Choroid plexus epithelial cell (primary cell): ENCODE measurements at places on chromosomes 11 and 22.
A peak's percentile ranks its signal among the peaks of the same experiment; 100 is the strongest.

DNA sequence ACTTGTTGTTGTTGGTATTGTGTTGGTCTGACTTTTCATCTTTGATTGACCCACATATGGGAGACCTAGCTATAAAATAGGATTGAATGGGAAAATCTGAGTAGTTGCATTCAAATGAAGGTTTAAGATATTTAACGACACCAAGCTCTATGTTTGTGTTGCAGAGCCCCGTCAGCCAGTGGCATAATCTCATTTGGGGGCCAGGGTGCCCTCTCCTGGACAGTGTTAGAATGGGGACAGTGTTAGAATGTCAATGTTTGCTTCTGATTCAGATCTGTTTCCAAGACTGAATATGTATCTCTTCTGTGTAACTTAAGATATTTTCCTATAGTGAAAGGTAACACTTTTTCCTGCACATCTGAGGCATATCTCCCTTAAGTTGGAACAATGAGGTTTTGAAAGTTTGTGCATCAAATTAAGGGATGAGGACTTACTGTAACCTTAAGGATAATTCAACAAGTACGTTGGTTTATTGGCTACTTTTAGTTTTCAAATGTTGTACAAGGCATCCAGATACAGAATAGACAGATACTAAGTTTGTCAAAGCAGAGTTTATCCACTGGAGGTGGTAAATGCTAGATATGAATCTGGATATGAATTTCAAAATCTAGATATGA is 5.3 kb upstream of the OR52M1 start:
- DNase-seq: peak; percentile 53

- peak; percentile 82 for DNase-seq
These were observed 7.8 kb downstream of the SIGIRR start for GRCh38 chr11:406796-407650.

DNA sequence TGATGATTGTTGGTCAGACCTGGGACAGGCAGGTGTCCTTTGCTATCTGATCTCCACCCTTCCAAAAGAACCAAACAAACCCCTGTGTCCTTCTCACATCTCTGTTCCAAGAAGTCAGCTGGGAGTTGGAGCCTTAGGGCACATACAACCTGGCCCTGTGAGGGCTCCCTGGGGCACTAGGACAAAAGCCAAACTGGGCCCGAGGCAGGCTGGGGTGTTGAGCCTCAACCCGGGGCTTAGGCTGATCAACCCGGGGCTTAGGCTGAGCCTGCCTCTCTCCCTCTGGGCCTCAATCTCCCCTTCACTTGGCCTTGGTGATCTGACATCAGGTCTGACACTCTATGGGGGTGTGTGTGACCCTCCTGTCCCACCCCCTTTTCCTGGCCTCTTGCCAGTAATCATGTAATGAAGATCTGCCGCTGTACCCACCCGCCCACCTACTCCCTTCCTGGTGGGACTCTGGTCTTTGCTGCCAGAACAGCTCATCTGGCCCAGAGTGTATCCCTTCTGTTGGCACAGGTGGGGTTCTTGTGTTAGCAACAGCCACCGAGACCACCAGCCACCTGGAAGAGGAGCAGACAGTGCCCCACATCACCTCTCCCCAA is 22.8 kb upstream of the UVRAG start:
- no peak for DNase-seq

GRCh38 chr11:128841461-128842072 is 25.5 kb downstream of the KCNJ1 start:
- DNase-seq: no peak

DNA sequence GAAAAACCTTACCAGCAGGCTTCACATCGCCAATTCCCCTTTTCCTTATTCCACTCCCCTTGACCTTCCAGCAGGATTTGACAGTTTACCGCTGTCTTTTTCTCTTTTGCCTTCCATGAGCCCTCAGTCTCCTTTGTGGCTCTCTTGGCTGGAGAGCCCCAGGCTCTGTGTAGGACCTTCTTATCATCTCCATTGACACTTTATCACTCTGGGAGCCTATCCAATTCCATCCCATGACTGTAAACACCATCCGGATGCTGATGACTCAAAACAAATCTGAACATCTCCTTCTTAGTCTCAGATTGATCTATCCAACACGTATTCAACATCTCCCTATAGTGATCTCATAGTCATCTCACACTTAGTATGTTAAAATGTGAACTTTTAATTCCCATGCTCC is 36.0 kb downstream of the HTR3A start:
- DNase-seq: no peak

- no peak for DNase-seq
These were observed at the start of gene IFITM10 for GRCh38 chr11:1750481-1750839. IFITM10 (minus strand) TSS chr11:1750595; CDS start chr11:1750442, 153 bp downstream.

DNA sequence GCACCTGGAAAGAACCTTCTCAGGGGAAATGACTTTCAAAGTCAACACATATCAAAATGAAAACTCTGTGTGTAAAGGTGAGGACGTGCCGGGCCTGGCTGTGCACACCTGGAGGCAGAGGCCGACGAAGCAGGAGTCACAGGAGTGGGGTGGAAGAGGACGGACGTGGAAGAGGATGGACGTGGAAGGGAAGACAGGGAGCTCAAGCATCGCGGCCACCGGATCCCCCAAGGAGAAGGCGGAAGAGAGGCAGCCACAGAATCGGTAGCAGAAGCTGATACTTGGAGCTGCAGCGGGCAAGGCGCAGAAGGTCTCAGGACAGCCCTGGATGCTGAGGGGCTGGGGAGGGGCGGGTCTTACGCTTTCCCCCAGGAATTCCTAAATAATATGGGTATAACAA is 519.8 kb downstream of the BRD1 start:
- no peak for DNase-seq

GRCh38 chr11:72079819-72080325 is 470 bp downstream of the NUMA1 start:
- DNase-seq: no peak

DNA sequence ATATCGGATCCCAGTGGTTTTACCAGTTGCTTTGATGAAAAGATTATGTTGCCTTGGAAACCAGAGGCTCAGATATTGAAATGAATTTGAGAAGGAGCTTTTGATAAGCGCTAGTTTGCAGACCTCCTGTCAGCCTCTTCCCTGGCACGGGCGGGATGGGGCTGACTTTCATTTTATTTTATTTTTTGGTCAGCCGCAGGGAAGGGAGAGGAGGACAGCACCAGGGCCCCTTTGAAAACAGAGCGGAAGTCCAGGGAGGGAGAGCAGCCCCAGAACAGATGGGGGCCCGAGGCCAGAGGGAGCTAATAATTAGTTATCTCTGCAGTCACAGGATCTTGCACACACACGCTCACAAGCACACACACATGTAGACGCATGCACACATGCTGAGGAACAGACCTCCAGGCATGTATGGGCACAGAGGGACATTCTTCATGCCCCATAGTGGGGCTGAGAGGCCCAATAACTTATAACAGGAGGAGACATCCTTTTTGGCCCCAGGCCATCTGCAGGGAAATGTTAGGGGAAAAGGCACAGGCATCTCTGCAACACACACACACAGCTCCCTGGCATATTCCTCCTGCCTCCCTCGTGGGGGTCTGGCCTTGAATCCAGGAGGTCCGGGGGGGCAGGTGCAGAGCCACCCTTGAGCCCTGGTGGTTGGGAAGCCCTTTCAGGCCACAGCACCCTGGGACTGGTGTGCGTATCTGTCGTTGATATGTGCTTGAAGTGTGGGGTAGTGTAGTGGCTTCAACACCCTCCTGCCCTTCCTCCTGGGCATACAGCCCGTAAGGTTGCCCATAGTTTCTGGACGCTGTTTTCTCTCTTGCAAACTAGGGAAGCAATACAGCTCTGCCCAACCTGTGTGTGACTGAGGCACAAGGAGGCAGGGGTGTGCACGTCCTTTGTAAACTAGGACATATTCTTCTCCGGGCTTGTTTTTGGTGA is 117.3 kb downstream of the CEP164 start:
- no peak for DNase-seq

DNA sequence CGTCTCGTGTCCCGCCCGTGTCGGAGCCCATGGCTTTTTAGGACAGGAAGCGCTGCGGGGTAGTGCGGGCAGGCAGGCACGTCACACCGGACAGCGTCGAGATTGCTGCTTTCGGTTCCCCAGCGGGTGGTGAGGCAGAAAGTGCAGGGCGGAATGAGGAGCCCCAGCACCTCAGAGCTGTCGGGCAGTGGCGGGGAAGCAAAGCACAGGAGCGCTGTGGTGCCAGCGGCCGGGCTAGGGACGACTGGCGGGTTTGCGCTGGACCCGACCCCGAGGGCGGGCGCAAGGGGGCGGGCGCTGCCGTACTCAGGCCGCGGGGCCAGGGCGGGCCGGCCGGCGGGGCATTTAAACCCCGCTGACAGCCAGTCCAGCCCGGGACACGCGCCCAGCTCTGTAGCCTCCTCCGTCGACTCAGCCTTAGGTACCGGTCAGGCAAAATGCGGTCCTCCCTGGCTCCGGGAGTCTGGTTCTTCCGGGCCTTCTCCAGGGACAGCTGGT is at the start of gene SLC37A2:
Gene SLC37A2 (plus strand): TSS at position 375 of the 498 bp plus-strand sequence. CDS start 63 bp downstream, at position 438.
- DNase-seq: peak; percentile 57

GRCh38 chr22:22156348-22156715 is 88.3 kb upstream of the VPREB1 start:
- no peak for DNase-seq

DNA sequence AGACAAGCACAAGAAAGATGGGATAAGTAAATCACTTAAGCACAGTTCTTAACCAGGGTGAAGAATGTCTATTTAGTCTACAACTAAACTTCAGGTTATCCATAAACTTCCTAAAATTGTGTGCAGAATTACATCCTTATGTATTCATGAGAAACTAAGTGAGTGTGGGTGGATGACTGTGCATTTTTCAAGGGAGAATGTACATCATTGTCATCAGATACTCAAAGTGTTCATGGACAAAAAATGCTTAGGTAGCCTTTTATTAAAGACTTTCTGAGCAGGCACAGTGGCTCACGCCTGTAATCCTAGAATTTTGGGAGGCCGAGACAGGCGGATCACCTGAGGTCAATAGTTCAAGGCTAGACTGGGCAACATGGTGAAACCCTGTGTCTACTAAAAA is 2023.8 kb downstream of the LRRC4C start:
- DNase-seq: no peak

GRCh38 chr22:17303840-17304779 is 65.2 kb upstream of the CECR2 start:
- no peak for DNase-seq

DNA sequence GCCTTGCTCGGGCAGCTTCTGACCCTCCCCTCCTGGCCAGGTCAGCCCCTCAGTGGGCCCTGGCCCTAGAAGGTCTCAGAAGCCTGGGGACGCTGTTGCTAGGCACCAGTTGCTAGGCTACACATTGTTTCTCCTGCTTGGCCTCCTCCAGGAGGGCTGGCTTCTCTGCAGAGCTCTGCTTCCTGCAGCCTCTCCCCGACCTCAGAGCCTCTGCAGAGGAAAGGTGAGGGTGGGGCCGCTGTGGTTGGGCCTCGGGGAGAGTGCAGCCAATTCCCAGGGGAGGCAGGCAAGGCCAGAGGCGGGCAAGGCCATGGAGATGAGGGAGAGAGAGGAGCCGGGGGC is 27.6 kb upstream of the LRRC10B start:
- DNase-seq: peak; percentile 50

DNA sequence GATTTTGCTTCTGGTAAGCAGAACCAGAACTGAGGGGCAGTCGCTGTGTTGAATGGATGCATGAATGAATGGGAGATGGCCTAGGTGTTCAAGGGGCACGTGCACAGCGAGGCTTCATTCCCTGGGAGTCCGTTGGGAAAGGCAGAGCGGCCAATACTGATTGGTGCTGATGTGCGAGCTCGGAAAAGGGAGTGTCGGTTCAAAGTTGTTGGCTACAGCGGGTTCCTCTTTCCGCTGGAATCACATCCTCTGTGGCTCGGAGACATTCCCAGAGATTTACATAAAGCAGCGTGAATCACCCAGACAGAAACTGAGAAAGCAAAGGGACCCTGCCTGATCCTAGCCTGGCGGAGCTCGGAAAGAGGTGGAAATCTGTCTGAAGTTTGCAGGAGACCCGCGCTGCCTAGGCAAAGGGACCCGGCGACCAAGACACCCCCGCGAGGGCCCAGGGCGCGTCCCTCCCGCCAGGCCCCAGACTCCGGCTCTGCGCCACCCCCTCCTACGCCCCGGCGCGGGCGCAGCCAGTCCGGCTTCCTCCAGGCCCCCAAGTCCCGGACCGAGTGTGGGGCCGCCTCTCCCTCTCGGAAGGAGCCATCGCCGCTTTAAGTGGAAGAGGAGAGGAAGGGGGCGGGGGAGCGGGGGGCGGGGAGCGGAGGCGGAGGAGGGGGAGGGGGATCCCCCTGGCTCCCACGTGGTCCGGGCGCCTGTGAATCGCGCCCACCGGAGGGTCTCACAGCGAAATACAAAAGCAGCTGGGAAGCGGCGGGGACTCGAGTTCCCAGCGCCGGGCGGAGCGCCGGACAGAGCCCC is at the start of gene FJX1:
Gene FJX1 (plus strand): TSS at position 774 of the 810 bp plus-strand sequence. CDS start 177 bp downstream, outside the sequence.
- peak; percentile 82 for DNase-seq

- DNase-seq: peak; percentile 67
These were observed 9.3 kb downstream of the TFIP11 start for GRCh38 chr22:26502688-26503561.

DNA sequence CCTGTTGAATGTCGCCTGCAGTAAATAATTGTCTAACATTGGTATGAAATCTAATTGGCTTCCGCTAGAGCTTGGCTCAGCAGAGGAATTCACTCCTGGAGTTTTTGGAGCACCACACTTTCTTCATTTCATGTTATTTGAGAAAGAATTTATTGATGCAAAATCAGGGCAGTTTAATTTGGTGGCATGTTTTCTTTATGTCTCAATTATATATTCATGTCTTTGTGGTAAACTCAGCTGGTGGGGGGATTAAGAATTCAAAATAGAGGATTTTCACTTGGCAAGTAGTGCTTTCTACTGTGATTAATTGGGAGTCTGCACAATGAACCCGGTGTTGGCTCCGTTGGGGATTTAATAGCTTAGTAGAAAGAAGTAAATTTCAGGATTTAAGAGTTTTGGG is 784.4 kb downstream of the NTM start:
- DNase-seq: no peak

- peak; percentile 51 for DNase-seq
These were observed 37.6 kb downstream of the RAB30 start for GRCh38 chr11:83033972-83034672.

- no peak for DNase-seq
These were observed 67.6 kb upstream of the NTM start for GRCh38 chr11:131302836-131303235.

DNA sequence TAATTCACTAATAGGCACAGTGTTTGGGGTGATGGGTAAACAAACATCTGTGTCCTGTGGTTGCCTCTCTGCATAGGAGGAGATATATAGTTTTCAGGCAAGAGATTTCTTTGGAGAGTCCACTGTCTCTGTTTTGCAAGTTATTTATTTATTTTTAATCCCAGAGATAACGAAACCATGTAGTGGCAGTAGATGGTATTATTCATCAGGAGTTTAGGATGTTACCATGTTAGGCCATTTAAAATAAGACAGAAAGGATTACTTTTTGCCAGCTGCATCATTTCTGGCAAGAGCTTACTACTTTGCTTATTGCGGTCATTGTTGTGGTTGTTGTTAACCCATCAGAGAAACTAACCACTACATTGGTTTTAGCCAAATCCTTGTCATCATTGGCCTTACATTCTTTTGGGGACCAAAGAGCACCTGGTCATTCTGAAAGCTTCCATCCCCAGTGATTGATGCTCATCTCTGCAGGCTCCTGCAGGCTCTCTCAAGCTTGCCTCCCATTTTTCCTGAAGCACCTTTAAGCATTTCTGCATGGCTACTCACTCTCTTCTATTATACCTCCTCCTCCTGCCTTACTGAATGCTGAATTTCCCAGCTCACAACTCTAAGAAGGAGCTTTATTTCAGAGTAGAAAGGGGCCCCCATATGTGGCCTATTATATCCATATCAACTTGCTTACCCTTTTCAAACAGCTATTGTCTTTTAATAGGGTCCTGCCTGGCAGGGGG is 84.4 kb downstream of the CSTPP1 start:
- peak; percentile 15 for DNase-seq
